ENCODE measurements at places on chromosomes 7 and 10. TPM values are rescaled to one million over a fixed set of nuclear protein-coding genes. Genes with fewer than 3 reads are reported as not detected.

- DNase-seq, result peak; percentile 53
These were observed 102.0 kb upstream of the STEAP1B start for GRCh38 chr7:22601812-22602565.

GRCh38 chr10:99435986-99436638 is 5.7 kb upstream of the GOT1 start:
- peak; percentile 85 for DNase-seq

DNA sequence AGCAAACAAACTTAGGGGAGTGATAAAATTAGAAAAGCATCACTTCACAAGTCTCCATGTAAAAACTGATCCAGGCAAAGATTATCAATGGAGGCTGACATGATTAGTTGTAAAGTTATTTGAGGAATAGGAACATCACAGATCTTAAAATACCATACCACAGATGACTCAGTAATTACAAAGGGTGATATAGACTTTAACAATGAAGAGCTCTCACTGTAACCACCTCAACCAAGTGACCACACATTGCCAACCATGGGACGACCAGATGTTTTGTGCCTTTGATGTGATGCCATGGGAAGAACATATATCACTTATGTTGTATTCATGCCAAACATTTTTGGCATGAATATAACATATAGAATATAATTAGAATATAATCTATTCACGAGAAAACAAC is 11.7 kb downstream of the AASS start:
- no peak for DNase-seq

DNA sequence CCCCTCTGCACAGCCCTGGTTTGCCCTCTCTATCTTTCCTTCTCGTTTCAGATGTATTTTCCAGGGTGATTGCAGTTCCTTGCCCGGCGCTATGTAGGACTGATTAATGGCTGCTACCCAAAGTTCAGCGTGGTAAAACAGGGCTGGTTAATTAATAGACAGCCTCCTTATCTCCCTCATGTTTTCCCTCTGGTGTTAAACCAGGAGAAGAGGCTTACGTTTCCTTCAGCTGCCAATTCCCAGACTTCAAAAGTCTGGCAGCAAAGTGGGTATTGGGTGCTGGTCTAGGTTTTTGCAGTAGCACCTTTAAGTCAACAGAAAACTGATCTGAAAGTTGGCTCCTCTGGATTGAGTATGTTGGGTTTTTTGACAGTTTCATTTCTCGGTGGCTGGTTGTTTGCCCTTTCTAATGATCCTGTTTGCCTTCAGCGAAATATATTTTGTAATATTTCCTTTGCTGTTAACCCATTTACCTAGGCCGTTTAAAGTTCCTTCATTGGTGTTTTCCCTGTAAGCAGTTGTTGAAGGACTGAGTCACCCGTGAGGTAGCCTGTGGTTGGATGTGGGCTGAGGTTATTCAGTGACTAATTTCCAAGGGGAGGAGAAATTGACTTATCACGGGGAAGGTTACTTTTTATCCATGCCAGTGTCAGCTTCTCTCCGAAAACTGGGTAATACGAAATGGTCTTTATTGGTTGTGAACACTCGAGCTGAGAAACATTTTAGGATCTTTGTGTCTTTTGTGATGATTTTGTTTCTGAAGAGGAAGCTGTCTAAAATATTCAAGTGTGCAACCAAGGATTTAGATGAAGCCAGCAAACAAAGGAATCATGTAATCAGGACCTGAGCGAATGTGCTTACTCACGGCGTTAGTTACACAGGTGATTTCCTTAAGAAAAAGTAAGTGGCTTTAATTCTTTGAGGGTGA is 257.2 kb downstream of the KIAA1217 start:
- no peak for DNase-seq

- no peak for DNase-seq
These were observed 47.9 kb downstream of the VWA2 start for GRCh38 chr10:114286921-114287320.

GRCh38 chr10:123637326-123637880 is 28.8 kb upstream of the GPR26 start:
- DNase-seq, result no peak

DNA sequence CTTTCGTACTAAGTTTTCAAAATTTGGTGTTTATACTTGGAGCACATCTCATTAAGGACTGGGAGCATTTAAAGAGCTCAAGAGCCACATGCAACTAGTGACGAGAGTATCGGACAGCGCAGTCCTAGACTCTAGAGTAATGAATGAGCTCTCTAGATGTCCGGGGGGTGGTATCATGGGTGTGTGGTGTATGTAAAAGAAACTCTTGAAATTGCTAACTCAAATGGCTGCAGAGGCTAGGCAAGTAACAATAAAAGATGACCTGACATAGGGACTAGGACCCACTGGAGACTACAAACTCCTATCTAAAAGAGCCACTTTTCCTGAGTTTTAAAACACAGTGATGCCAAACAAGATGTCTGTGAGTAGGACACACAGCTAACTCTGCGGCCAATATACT is 14.0 kb downstream of the MYOZ1 start:
- DNase-seq, result no peak

GRCh38 chr7:20513341-20513740 is 102.1 kb upstream of the ABCB5 start:
- no peak for DNase-seq

DNA sequence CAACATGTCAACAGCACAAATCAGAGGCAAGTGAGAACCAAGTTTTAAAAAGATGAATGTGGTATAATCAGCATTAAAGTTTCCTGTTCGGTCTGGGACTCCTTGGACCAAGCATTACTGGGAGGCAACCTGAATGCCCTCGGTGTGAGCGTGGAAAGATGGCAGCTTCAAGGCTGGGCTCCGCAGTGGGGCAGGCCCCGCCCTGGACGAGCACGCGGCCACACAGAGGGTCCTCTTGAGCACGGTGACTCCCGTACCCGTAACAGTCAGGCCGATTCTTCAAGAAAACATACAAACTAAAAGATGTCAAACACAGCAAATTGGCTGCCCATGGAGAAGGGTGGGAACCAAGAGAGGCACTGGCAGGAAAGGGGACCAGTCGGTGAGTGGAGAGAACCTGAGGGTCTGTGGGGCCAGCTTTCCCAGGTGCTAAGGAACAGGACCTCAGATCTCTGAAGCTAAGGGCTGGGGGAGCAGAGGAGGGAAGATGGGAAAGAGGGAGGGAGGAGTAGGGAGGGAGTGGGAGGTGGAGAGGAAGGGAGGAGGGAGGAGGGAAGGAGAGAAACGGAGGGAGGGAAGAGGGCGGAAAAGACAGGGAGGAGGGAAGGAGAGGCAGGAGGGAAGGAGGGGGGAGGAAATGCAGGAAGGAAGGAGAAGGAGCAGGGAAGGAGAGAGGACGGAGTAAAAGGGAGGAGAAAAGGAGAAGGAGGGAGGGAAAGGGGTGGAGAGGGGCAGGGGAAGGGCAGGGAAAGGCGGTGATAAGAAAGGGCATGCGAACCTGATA is 71.2 kb upstream of the FAM20C start:
- no peak for DNase-seq

GRCh38 chr10:47320812-47321211 is 1.4 kb upstream of the GDF2 start:
- no peak for DNase-seq

DNA sequence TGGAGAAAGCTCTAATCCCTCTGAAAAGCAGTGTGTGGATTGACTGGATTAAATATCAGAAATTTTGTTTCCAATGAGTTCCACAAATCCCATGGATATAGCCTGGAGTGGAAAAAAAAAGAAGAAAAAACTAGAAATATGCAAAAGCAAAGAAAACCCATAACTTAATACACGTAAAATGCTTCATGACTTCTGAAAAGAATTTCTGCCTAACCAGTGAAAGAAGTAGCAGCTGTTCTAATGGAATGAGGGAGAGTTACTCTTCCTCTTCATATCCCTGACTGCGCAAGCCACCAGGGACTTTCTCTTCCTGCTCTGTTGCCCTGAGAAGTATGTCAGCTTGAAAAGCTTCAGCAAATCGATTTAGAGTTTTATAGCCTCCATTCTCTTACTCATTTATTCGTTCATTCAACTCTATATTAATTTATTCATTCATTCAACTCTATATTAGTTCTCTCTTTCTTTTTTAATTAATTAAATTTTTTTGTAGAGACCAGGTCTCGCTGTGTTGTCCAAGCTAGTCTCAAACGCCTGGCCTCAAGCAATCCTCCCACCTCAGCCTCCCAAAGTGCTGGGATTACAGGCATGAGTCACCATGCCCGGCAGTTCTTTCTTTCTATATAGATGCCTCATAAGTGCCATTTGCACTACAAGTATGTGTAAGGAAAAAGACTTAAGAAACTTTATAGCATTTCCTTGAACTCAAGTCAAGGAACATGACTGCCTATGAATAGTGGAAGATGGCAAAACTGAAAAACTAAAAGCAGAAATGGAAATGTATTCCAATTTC is 447.3 kb upstream of the NRP1 start:
- DNase-seq, result no peak

DNA sequence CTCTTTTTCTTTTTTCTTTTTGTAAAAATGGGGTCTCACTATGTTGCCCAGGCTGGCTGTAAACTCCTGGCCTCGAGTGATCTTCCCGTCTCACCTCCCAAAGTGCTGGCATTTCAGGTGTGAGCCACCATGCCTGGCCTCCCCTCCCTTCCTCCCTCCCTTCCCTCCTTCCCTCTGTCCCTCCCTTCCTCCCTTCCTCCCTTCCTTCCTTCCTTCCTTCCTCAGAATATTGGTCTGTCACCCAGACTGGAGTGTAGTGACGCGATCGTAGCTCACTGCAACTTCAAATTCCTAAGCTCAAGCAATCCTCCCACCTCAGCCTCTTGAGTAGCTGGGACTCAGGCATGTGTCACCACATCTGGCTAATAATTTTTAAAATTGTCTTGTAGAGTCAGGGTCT is 8.4 kb downstream of the AGAP3 start:
- no peak for DNase-seq

DNA sequence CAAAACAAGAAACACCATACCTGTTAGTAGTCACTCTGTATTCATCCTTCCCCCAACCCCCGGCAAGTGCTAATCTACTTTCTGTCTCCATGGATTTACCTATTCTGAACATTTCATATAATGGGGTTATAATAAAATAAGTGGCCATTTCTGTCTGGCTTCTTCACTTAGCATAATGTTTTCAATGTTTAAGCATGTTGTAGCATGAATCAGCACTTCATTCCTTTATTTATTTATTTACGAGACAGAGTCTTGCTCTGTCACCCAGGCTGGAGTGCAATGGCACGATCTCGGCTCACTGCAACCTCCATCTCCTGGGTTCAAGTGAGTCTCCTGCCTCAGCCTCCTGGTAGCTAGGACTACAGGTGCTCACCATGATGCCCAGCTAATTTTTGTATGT is 69.2 kb downstream of the HIP1 start:
- no peak for DNase-seq

DNA sequence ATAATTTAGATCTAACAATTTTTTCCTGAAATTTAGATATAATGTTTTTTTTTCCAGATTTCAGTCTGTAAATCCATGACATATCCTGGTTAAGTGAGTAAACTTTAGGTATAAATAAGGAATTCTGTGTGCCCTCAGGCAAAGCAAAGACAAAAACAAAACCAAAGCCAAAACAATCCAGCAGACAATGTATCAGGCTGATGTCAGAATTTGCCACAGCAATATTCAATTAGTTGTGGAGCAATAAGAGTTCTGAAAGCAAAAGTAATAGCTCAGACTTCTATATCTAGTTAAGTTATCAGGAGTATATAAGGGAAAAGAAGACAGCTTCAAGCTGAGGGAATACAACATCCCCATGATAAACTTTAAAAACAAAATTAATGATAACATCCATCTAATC is 82.0 kb downstream of the MKX start:
- no peak for DNase-seq

DNA sequence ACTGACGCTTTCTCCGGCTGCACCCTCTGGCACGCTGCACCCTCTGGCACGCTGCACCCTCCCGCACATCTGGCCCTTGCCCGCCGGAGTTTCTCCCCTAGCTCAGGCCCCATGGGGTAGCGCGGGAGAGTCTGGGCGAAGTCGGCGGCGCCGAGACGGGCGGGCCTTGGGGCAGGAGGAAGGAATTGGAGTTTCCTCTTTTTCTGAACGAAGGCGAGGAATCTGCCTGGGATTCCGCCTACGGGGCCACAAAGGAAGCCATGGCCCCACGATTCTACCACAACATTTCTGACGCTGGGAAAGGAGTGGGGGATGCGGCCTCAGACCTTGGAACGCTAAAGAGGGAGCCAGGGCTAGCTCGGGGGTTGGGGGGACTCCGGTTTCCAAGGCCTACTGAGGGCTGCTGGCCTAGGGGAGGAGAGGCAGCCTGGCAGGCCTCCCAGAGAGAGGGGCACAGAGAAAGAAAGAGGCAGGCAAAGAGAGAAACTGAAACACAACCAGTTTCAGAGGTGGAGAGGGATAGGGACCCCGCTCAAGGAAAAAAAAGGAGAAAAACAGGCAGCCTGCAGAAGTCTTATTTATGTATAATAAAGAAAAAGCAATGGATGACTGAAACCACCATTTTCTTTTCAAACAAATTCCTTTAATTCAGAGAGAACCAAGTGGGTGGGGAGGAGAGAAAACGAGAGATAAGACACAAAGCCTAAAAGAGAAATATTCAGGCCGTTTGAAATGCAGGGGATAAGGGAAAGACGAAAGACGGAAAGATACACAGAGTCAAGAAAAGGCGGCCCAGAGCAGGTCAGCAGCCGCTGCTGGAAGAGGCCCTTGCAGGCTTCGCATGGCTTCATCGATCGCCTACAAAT is 4.3 kb downstream of the TLX1 start:
- DNase-seq, result no peak

DNA sequence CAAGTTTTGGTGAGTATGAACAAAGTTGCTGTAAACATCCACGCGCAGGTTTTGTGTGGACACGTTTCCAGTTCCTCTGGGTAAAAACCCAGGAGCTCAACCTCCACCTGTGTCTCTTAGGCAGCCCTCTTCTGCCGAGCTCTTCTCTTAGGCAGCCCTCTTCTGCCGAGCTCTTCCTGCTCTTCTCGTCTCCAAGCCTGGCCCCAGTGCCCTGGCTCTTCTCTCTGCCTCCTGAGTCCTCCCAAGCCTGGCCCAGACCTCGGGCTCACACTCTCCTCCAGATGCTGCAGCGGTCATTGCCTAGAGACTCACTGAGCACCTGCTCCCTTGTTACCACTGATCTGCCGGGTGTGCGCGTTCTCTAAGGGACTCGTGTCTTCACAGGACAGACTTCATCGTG is 38.7 kb upstream of the BNIP3 start:
- no peak for DNase-seq

Gene CNTNAP2
- 145 TPM for polyA plus RNA-seq

Gene ZPBP
- not detected for polyA plus RNA-seq

Gene UBE2D4
- polyA plus RNA-seq, result 44.4 TPM

Gene ARHGEF5
- 6.1 TPM for polyA plus RNA-seq

Gene ADRB1
- polyA plus RNA-seq, result 1.3 TPM

Gene ACADSB
- polyA plus RNA-seq, result 3.1 TPM

Gene OPALIN
- 31.9 TPM for polyA plus RNA-seq

Gene RNF133
- not detected for polyA plus RNA-seq

Measured in brain (organoid and tissue), 16 donors.